ENCODE measurements at places on chromosomes 13 and 19.

DNA sequence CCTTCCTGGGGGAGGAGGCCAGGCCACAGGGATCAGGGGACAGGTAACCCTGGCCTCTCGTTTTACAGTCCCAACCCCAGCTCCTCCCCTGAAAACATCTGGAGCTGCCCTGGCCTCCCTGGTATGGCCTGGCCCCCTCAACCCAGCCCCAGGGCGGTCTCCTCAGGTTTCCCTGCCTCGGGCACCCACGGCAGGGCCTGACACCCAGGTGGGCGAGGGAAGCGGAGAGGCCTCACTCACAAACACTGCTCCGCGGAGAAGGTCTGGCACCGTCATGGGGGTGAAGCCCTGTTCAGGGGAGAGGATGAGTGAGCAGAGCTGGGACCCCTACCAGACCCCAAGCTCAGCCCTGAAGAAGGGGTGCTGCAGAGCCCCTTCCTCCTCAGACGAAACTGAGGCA lies 6.5 kb upstream of the CCER2 start:
- no peak for DNase-seq

- no peak for DNase-seq
These were observed 56.8 kb upstream of the KATNAL1 start for GRCh38 chr13:30364133-30364532.

- no peak for DNase-seq
These were observed 12.3 kb downstream of the FGF9 start for GRCh38 chr13:21683034-21683733.

DNA sequence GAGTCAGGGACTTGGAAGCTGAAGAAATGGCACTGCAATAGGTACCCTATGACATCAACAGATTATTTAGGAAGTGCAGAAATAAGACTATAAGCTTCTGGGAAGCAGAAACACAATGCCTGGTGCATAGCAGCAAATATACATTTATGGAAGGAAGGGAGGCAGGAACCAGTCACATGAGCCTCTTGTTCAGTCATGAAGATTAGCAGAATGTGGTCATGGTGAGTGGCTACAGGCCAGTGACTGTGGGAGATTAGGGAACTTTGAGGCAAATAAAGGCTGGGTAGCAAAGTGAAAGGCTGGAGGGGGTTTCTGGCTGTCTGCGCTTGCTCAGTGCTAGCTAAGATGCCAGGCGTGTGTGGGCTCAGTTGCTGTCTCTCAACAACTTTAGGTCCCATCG lies 96.3 kb downstream of the EPSTI1 start:
- DNase-seq = no peak

DNA sequence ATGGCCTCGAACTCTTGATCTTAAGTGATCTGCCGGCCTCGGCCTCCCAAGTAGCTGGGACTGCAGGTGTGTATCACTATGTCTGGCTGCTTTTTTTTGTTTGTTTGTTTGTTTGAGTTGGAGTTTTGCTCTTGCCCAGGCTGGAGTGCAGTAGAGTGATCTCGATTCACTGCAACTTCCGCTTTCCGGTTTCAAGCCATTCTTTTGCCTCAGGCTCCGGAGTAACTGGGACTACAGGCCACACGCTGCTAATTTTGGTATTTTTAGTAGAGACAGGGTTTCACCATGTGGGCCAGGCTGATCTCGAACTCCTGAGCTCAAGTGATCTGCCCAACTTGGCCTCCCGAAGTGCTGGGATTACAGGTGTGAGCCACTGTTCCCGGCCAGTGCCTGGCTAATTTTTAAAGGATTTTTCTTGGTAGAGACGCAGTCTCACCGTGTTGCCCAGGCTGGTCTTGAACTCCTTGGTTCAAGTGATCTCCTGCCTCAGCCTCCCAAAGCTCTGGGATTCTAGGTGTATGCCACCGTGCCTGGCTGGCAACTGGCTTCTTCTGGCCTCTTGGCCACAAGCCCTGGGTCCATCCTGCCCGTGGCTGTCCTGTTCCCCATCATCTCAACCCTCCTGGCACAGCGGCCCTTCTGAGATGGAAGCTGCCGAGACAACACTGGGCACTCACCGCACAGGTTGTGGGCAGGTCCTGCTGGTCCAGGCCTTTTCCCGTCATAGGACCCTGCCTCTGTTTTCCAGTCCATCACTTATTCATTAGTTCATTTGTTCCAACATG lies 11.5 kb downstream of the TECR start:
- DNase-seq = no peak

DNA sequence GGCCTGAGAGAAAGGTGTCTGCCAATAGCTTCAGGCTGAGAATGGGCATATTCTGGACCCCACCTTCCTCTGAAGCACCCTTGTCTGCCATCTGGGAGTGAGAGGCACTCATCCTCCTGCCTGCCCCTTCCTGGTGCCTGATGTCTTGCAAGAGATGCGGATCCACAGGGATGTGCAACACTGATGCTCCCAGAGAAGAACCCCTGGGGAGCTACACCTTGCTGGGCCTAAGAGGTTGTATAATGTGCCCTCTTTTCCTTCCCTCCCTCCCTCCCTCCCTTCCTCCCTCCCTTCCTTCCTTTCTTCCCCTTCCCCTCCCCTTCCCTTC lies 34.6 kb downstream of the ADPRHL1 start:
- DNase-seq = no peak

DNA sequence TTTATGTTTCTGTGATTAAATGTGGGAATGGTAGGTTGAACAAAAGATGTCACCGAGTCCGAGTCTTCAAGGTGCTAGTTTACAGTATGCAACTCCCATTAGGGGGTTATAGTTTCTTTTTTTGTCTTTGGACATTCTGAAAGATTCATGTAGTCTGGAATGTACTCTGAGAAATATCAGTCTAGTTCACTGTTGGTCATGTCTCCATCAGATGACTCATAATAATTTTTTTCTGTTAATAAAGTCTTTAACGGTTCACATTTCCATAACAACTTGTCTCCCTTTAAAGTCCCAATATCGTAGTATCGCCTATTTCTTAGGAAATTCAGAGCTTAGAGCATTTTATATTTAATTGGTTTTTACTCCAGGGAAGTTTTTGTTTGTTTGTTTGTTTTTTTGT lies 13.5 kb upstream of the ESD start:
- no peak for DNase-seq

GRCh38 chr13:33645591-33646554 lies 172.1 kb upstream of the RFC3 start:
- no peak for DNase-seq

GRCh38 chr13:111007209-111007608 lies 92.3 kb upstream of the ANKRD10 start:
- no peak for DNase-seq

All from left kidney (tissue), 8 donors.